ENCODE measurements at places on chromosomes 5 and 9.

DNA sequence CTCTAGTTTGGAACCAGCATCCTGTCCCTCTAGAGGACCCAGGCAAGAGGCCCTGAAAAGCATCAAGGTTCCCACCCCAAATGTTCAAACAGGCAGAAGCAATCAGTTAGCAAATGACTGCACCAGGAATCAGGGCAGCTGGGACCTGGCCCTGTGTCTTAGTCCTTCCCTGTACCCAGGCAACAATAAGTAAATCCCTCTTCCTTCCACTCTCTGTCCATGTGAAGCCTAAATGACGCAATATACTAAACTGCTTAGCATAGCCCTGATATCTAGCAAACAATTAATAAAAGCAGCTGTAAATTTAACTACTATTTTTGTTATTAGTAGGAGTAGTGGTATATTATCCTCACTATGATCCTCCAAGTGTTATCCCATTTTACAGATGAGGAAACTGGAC is 13.2 kb upstream of the ADRA1B start:
- DNase-seq: no peak

- no peak for DNase-seq
These were observed 602.4 kb upstream of the CLINT1 start for GRCh38 chr5:158461240-158461854.

GRCh38 chr5:138489683-138490061 is 24.4 kb downstream of the EGR1 start:
- DNase-seq: no peak

DNA sequence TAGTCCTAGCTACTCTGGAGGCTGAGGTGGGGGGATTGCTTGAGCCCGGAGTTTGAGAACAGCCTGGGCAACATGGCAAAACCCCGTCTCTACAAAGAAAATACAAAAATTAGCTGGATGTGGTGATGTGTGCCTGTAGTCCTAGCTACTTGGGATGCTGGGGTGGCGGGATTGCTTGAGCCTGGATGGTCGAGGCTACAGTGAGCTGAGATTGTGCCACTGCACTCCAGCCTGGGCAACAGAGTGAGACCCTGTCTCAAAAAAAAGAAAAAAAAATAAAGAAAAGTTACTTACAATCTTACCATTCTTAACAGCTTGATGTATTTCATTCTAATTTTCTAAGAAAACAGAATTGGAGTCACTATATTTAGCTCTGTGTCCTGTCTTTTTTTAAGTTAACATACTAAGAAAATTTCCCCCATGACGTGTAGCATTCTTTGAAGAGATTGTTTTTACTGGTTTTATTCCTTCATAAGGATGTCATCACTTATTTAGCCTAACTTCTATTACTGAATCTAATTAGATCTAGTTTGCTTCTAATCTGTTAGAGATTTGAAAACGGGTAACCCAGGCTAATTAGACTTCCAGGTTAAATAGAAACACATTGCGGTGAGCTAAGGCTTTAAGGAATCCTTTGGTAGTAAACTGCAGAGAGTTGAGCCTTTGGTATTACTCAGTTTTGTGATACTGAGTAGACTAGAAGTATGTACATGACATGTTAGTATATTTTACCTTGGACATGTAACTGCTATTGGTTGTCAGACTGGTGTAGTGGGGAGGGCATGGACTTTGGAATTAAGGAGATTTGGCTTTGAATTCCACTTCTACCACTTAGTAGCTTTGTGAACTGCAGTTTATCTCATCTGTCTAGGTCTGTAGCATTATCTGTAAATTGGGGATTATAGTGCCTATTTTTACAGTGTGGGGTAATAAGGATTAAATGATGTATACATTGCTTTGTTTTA is 24.0 kb downstream of the HSPA4 start:
- DNase-seq: no peak

- no peak for DNase-seq
These were observed 14.4 kb downstream of the FAM200C start for GRCh38 chr5:160385496-160385895.

DNA sequence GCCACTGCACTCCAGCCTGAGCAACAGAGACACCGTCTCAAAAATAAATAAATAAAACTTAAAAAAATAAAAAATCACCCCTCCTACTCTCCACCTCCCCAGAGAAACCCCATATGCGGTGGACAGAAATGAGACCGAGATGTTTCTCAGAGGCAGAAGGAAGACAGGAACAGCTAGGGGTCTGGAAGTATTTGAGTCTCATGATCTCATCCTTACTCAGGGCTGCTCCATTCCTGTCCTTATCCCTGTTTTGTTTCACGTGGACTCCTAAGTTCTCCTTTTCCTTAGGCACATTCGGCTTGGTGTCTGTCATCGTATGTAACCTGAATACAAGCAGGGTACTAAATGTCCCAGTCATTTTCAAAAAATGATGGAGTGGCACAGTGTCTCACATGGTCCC is 76.1 kb downstream of the C9orf50 start:
- no peak for DNase-seq

DNA sequence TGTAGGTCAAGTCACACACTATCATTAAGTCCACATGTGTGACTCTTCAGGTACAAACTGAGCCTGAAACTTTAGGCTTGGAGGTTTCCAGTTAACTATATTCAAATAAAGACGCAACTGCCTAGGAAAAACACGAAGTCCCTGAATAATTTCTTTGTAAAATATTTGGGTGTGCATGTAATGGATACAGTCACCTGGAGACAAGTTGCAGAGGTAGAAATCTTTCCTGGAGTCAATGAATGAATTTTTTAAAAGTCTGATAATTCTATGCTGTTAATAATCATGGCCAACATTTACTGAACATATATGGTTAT is 132.7 kb downstream of the MTX3 start:
- DNase-seq: no peak

DNA sequence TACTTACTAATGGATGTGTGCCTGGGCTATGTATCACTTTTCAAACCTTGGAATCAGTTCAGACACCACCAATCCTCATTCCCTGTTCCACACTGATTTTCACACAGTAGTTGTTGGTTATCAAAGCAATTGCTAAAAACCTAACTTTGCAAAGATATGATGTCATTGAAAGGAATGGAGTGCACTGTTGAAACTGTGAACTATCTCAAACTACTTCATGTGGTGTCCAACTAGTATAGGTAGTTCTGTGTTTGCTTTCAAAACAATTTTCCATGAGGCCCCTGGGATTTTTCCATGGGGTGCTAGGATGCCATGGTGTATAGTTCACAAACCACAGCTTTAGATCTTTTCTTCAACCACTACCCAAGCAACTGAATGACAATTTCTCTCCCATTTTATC is 17.8 kb downstream of the INIP start:
- DNase-seq: no peak

DNA sequence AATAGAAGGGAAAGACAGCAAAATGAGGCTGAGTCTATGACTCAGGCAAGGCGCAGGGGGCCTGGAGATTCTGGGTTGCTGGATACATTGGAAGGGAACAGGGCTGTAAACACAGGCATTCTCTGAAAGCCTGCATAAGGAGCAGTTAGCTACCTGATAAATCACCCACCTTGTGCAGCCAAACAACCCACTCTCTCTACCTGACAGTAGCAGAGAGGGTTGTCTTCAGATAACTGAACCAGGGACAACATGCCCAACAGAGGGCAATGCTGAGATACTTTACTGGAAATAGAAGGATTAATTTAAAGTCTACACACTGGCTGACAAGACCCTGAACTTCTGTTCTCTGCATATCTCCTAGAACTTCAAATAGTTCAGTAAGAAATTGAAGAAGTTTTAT is 161.6 kb downstream of the KCTD16 start:
- no peak for DNase-seq

- DNase-seq: no peak
These were observed 253.6 kb upstream of the VLDLR start for GRCh38 chr9:2367970-2368369.

GRCh38 chr9:126150411-126151030 is 176.1 kb upstream of the MVB12B start:
- DNase-seq: no peak

DNA sequence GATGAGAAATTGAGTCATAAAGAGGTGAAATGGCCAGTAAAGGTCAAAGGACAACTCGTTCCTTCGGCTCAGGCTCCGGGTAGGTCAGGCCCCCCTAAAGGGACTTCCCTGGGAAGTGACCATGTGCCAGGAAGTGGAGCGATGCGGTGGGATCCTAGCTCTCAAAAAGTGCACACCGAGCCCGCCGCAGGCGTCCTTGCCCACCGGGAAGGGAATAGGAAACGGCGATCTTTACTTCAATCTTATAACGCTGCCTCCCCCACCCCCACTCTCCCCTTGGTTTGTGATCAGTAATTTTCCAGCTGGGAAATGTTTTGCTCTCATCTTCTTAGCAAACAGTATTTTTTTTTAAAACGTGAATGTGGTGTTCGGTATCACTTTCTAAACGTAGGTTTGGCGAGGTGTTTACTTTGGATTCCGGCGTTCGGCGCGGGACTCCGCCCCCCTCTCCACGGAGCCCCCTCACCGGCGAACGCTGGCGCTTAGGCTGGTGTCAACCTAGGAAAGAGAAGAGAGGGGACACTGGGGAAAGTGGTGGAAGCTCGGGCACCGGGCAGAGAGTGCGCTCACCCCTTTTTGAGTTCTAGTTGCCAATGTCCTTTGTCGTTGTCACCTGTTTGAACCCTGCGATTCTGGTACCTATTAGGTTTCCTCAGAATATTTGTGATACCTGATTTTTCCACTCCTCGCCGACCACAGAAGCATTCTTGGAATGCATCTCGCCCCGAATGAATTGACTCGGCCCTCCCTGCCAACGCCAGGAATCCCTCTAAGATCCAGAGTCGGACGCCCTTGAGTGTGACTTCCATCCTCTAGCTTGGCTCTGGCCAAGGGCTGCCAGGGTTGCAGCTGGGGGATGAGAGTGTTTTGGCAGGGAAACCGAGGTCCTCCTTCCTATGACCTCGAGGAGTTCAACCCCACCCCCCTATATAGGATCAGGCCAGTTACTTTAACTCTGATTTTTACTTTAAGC is 1.8 kb upstream of the KLF4 start:
- DNase-seq: no peak

DNA sequence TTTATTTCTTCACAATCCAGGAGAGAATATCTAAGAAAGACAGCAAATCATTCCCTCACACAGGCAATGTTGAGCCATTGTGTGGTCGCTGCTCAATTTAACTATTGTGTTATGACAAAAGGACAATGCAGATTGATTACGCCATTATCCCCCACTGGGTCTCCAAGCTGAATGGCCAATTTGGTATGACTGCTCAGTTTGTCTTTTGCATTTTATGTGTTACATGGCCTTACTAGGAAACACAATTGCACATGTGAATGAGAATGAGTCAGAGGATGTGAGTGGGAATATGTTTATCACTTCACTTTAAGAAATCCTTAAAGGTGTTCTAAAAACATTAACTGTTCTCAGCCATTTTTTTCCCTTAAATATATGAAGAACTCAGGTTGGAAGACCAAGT is 108.3 kb downstream of the FAM174A start:
- DNase-seq: no peak

DNA sequence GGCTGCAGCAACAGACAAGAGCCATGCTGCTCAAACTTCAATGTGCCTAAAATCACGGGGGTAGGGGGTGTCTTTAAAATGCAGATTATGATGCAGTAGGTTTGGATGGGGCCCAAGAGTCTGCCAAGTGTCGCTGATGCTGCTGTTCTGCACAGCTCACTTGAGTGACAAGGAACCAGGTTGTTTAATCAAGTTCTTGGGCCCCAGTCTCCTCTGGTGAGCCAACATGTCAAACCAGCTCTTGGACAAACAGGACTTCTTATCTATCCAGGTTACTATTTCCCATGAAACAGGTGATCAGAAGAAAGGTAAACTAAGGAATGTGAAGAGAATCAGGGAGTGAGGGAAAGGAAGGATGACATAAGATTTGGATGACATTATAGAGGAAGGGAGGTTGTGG is 78.0 kb downstream of the APBA1 start:
- DNase-seq: no peak

- no peak for DNase-seq
These were observed 162.2 kb downstream of the HSD17B3 start for GRCh38 chr9:96139592-96140295.

DNA sequence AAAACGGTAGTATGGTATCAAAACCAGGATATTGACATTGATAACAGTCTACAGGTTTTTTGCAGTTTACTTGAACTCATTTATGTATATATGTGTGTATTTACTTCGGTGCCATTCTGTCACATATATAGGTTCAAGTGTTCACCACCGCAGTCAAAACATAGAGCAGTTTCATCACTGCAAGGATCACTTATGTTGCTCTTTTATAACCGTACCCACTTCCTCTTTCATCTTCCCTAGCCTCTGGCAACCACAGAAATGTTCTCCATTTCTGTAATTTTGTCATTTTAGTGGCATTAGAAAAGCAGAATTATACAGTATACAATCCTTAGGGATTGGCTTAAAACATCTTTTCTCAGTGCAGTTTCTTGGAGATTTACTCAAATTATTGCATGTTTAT is 90.3 kb downstream of the SH3GL2 start:
- no peak for DNase-seq

GRCh38 chr9:137405677-137406081 is 17.3 kb downstream of the EXD3 start:
- DNase-seq: no peak

DNA sequence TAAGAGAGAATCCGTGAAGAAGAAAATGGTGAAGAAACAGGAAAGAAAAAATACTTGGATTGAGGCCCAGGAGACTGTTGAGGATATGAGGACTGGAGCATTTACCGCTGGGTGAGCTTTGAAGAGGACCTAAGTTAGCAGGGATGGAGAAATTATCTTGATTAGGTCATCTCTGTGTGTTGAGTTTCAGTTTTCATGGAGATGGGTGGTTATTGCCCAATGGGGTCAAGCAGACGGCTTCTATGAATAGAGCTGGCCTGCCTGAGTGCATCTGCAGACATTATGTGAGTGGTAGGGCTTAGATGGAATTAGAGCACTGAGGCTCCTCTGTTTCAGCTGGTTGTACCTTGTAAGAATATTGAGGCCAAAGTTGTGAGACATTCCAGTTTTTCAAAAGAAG is 245.4 kb upstream of the FBXL7 start:
- DNase-seq: no peak

GRCh38 chr5:1793966-1794900 is 5.4 kb downstream of the MRPL36 start:
- DNase-seq: no peak

DNA sequence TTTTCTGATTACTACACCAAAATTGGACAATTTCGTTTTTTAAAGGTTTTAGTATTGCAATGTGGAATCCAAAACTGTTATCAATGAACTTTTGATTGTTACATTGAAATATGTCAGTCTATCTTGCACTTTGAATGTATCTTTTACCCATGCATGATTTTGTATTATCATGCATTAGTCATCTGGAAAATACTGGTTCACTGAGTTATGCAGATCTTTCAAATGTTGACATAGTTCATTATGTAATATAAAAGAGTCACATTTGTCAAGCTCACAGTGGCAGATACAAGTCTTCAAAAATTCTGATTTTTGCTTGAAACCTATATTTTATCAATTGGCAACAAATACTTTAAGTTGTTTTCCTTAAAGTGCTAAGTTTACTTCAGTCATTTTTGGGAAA is 85.2 kb downstream of the NR3C1 start:
- no peak for DNase-seq

- no peak for DNase-seq
These were observed 363.7 kb downstream of the CSNK1G3 start for GRCh38 chr5:123875561-123876275.

GRCh38 chr5:84433461-84433860 is 48.8 kb upstream of the EDIL3 start:
- DNase-seq: no peak
